ENCODE measurements at places on chromosomes 11 and 22.
A peak's percentile ranks its signal among the peaks of the same experiment; 100 is the strongest.

- no peak for DNase-seq
These were observed 2.2 kb upstream of the GSTT4 start for GRCh38 chr22:24007253-24008021.

- DNase-seq, result no peak
These were observed 7.4 kb downstream of the ETS1 start for GRCh38 chr11:128579798-128580504.

DNA sequence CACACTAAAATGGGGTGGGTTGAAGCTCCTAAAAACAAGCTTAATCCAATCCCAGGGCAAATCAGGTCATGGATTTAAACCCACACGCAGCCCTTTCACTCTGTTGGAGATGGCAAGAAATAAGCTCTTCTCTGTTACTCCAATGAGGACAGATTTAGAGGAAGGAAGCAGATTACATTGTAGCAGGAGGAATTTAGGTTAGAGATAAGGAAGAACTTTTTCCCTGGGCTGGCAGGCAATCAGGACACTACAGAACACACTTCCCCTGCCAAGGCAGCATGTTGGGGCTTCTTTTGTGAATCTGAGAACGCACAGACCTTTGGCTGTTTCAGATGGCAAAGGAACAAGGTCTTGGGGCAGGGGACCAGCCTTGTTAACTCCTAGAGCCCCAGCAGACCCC, 46.2 kb downstream of the C11orf58 start:
- DNase-seq, result no peak

DNA sequence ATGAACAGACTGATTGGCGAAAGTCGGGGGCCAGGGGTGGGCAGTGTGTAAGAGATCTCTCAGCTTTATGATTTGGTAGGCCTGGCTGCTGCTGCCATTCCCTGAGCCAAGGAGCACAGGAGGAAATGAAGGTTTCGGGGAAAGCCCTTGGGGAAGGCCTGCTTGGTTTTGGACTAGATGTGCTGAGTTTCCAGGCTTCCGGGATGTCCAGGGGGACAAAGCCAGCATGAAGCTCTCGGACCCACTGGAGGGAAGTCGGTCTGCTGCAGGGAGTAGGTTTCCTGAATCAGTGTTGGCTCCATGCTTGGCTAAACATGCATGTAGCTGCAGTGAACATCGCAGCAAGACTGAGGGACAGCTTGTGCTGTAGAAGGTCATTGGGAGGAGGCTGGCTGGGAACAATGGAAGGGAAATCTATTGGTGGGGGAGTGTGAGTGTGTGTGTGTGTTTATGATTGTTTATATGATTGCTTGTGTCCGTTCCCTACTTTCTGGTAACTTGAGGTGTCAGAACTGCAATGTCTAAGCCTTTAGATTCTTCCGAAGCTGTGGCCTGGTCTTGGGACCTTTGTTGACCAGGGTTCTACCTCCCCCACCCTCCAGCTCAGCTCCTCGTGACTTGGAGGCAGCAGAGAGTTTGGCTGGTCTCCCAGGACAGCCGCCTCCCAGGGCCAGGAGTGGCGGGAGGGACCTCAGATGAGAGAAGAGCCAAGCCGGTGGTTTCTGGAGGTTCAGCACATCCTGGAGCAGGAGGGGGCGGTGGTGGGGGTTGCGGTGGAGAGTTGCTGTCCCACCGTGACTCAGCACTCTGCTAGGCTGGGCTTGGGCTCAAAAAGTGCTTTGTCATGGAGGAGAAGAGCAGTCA, 4.0 kb upstream of the FTH1 start:
- DNase-seq, result no peak

DNA sequence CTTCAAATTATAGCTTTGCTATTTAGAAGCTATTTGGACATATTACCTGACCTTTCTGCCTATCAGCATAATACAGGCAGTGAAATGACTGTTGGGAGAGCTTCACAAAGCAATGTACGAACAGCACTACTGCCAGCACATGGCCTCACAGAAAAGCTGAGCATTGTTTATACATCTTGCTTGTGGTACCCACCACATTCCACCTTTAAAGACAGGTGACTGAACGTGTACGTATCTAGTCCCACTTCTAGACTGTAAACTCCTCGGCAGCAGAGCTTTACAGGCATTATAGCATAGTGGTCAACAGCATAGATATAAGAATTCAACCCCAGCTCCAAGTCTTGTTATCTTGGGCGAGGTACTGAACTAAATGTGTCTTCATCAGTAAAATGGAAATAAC, 1.6 kb downstream of the JOSD1 start:
- DNase-seq, result no peak

- DNase-seq, result no peak
These were observed 37.1 kb upstream of the THY1 start for GRCh38 chr11:119460097-119460496.

- no peak for DNase-seq
These were observed 875.6 kb downstream of the METTL15 start for GRCh38 chr11:28983780-28984179.

- DNase-seq, result no peak
These were observed 21.4 kb upstream of the RASL10A start for GRCh38 chr22:29336751-29337490.

DNA sequence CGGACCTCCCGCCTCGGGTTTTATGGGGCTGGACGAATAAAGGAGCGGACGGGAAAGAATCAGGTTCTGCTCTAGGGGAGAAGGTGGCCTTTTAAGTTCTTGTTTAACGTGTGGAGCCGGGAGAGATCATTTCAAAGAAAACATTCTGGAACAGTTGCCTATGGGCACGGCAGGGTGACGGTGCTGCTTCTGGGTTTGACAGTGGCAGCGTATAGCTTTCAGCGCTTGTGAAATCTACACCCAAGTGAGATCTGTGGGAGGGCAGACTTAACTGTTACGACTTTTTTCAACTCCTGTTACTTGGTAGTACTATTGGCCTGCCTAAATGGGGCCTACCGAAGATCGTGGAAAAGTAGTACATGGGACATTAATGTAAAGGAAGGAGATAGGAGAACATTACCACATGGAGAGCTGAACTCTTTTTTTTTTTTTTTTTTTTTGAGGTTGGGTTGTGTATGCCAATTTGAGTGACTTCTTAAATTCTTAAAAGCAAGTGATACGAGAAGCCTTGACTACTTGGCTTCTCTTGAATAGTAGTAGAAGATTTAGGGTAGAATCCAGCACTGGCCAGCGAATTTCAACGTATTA, 743 bp downstream of the USP47 start:
- DNase-seq, result peak; percentile 9

GRCh38 chr22:23496445-23496833, 83.7 kb downstream of the IGLL1 start:
- DNase-seq, result no peak

GRCh38 chr11:4039011-4039410, 55.6 kb upstream of the RRM1 start:
- no peak for DNase-seq

GRCh38 chr11:84642500-84642899, 984.6 kb downstream of the DLG2 start:
- DNase-seq, result no peak

GRCh38 chr22:26385164-26385563, 43.9 kb upstream of the ASPHD2 start:
- no peak for DNase-seq

GRCh38 chr11:67482827-67483798, at the start of gene AIP:
TSS of gene AIP (plus strand) at chr11:67483026. CDS start at chr11:67483159, 133 bp downstream.
- DNase-seq, result peak; percentile 93
